Activated CD4-positive, CD25-positive, alpha-beta regulatory T cell treated with anti-CD3 and anti-CD28 coated beads, Interleukin-2, amount 50 U/mL, for 16 hours (primary cell): ENCODE measurements at places on chromosomes 3 and 15.

- DNase-seq: no peak
Measured at GRCh38 chr3:154427685-154428285, 2.2 kb downstream of the GPR149 start.

- DNase-seq: no peak
Measured at GRCh38 chr3:139353920-139354556, 10.2 kb downstream of the MRPS22 start.

- DNase-seq: no peak
Measured at GRCh38 chr3:128554465-128555097, 61.6 kb upstream of the GATA2 start.

DNA sequence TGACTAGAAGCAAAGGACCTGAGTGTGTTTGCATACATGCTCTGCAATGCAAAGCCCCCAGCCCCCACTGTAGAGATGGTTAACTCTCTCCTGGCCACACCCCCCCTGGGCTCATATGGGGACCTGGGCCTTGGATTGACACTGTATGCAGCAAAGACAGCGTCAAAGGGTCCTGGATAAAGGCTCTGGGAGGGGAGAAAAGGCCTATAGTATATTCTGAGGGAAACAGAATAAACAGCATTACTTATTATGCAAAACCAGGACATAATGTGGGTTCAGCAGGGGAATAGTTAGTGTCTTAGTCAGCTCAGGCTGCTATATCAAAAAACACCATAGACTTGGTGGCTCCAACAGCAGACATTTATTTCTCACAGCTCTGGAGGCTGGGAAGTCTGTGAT, 158.7 kb downstream of the APBA2 start:
- DNase-seq: no peak

DNA sequence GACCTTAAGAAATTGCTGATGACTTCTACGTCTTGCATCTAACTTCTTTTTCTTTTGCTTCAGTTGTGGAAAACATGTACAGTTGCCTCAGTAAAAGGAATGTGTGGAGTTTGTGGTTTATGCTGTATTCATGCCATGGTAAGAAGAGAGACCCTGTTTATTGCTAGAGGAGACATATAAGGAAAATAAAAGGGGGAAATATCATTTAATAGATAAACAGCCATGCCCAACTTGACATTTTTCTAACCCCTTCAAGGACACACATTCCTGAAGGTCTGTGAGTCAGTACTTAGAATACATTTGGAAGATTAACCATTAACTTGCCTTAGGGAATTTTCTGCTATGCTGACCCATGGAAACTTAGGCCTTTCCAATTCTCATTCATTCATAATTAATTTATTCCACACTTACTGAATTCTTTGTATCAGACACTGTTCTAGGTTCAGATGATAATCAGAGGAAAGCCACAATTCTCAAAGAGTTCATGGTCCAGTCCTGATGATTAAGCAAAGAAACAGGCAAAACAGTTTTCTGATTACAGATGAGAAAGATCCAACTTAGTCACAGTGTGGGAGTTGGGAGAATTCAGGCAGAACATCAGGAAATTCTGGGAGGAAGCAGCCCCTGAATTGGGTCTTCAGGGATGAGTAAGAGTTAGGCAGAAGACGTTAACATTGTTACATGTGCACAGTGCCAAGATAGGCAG, 329.8 kb upstream of the RASGRP1 start:
- no peak for DNase-seq

DNA sequence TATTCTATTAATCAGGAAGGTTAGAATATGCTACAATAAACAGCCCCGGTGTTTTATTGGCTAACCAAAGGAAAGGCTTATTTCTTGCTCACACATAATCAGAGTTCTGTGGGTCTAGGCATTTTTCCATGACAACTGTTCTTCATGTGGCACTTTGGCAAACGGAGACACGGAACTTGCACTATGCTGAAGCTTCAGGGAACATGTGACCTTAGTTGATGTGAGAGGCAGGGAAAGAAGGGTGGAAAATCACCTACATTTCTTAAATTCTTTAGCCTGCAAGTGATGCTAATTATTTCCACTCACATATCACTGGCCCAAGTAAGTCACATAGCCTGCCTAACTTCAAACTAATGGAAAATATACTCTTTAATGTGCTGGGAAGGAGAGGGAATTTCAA, 344.6 kb downstream of the SV2B start:
- DNase-seq: no peak

- DNase-seq: no peak
Measured at GRCh38 chr3:184002469-184002868, 15.2 kb downstream of the ABCC5 start.

DNA sequence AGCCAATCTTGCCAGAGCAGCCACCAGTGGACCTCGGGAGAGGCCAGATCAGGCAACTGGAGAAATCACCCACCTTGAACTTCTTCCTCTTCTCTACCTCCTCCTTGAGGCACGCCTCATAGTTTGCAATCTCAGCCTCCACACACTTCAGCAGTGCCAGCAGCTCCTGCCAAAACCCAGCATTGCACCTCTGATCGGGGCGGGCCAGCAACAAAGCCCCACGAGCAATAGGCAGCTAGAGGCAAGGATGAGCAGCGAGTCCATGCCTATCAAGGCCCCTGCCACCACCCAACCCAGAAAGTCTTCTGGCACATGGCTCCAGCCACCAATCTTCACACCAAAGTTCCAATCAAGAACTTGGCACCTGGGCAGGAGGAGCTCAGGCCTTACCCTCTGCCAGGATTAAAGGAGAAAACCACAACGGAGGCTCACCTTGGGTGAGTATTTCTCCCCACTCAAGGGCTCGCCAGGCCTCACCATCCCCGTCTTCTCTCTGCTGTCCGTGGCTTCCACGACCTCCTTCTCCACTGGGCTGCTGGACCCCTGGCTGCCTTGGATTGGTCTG, 42.1 kb downstream of the SEMA3G start:
- DNase-seq: no peak

GRCh38 chr3:130256821-130257340, 88.6 kb upstream of the COL6A5 start:
- DNase-seq: no peak

GRCh38 chr3:42402394-42403096, 7.9 kb downstream of the LYZL4 start:
- no peak for DNase-seq

DNA sequence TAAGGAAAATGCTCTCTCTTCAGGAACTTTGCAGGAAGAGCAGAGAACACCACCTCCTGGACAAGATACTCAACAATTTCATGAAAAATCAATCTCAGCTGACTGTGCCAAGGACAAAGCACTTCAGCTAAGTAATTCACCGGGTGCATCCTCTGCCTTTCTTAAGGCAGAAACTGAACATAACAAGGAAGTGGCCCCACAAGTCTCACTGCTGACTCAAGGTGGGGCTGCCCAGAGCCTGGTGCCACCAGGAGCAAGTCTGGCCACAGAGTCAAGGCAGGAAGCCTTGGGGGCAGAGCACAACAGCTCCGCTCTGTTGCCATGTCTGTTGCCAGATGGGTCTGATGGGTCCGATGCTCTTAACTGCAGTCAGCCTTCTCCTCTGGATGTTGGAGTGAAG, 200.5 kb downstream of the AKAP13 start:
- DNase-seq: no peak

- DNase-seq: no peak
Measured at GRCh38 chr15:39199076-39199475, 381.8 kb upstream of the THBS1 start.

DNA sequence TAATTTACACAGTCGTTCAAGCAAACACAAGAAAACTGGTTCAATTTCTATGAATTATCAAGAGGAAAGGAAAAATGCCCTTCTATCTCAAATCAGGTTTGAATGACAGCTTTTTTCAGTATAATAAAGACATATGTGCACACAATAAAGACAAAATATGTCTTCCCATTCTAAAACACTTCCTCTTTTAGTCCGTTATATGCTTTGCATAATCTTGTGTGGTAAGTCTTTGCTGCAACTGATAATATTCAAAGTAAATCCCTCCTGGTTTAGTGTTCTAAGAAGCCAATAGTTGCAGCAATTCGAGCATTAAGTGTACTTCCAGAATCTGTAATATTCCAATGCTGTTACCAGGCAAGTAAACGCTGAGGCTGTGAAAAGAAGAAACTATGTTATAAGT, 43.7 kb upstream of the MAPKBP1 start:
- DNase-seq: no peak

DNA sequence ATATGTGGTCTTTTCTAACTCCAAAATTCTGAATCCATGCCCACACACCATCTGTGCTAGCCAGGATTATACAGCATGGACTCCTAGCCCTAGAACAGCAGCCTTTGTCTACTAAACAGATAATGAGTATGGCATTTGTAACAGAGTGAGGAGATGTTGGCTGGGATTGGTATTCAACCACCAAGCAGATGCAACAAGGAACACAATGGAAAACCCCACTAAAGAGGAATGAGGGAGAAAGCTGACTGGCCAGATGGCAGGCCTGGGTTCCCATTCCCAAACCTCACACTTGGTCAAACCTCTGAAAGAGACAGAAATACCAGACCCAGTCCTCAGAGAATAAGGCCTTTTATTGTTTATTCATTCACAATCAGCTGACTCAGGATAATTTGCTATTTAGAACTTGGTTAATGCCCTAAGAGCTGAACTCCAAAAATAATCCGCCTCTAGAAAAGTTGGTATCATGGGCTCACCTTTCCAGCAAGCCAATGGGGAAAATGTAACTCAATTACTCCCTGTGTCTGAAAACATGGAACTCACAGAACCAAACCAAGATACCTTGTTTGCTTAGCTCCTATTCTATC, 145.6 kb downstream of the LRRC3B start:
- no peak for DNase-seq

DNA sequence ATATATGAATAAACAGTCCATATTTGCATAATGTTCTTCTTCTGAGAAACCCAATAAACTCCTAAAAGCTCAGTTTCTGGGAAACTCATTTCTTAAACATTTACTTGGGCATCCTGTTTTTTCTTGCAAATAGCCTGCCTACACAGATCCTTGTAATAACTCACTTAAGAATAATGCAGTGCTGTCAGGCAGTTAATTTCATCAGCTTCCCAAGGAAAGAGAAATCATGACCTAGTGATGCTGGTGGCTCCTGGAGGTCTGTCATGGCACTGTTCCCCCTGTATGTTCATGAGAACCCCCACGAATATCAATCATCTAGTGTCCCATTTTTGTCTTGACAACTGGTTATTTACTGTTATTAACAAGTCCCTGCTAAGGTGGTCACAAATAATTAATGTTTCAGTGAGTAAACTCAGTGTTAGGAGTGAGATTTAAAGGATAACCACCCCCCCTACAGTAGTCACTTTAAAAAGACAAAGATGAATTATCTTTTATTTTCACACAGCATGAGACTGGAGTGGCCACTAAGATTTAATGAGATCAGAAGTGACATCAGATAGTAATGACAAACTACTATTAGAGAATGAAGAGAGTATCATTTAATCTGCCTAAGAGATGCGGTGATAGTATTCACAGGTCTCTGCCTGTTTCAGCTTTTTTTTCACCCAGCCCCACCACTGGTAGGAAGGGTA, 279.5 kb upstream of the NECTIN3 start:
- no peak for DNase-seq

DNA sequence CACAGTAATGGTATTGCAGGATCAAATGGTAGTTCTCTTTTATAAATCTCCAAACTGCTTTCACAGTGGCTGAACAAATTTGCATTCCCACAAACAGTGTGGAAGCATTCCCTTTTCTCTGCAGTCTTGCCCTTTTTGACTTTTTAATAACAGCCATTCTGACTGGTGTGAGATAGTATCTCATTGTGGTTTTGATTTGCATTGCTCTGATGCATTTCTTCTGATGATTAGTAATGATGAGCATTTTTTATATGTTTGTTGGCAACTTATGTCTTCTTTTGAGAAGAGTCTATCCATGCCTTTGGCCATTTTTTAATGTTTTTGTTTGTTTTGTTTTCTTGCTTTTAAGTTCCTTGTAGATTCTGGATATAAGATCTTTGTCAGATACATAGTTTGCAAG, 316.1 kb upstream of the TMCO5A start:
- DNase-seq: no peak

- no peak for DNase-seq
Measured at GRCh38 chr3:177642042-177642803, 444.9 kb upstream of the TBL1XR1 start.

DNA sequence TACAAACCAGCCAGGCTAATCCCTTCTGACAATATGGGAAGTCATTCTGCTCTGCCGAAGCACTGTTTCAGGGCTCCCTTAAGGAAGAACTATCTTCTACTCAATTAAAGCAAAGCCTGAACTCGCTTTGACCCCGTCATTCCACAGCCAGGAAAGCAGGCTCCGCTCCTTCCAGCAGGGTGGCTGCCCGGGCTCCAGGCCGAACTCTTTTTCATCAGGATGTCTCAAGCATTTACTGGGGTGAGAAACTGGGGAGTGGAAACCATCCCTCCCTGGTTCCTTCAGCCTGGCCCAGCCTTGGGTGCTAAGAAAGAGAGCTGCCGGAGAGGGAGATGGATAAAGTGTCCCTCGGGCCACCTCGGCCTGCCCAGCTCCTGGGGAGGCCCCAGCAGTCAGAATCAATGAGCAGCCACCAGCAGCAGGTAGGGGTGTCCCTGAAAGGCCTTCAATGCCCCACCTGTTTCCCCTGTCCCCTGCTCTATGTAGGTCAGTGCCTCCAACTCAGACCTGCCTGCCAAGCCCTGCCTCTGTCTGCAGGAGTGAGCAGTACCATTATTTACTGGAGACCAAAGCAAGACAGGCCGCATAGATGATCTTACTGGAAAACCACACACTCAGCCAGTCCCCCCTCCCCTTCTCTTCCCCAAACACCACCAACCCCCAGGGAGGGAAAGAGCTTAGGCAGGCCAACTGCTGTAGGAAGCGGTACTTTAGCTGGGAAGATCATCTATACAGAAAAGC, 225.6 kb upstream of the TLE3 start:
- DNase-seq: no peak

DNA sequence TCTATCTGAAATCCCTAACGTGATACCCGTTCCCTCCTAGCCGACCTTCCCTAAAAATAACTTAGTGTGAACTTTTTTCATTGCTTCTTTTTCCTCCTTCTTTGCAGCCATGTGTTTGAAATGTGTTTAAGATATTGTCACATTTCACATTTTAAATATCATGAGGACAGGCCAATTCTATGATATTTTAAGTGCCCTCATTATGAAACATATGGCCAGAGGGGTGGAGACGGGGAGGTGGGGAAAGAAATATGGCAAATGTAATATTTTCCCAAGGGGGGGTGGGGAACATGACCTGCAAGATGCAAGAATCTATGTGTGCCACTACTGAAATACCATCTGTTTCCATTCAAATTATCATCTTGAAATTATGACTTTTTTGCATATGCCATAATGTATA, 1039.2 kb downstream of the AGBL1 start:
- no peak for DNase-seq

GRCh38 chr15:92189166-92189565, 204.5 kb upstream of the ST8SIA2 start:
- DNase-seq: no peak

DNA sequence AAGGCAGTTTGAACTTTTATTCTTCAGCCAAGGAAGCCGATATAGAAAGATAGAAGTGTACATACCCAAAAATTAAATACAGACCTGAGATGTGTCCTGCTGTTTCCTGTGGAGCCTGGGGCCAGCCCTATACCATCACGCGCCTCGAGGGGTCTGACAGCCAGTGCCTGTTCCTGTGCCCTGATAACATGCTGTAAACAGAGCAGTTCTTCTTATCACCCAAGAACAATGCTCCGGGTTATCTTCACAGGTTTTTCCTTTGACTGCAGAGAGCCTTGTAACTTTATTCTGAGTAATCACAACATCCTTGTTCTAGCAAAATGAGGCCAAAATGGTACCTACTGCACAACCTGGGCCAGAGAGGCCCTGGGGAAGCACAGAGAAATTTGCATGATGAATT, 289.7 kb upstream of the CHRM5 start:
- DNase-seq: no peak
